ENCODE measurements at places on chromosomes 13 and 19.

DNA sequence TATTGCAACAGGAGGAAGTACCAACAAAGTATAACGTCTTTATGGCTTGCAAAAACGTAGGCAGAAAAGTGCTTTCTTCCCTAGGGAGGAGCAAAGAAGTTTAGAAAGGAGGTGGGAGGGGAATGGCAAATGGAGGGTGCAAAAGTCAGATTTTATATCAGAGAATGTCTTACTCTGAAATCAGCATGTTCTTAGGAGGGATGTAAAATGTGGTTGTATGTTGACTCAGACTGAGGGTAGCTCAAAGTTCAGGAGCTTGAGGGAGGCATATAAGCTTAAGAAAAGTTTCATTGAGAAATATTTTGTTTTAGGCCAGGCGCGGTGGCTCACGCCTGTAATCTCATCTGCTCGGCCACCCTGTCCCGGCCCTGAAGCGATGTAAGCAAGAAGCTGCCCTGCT, 1.7 kb downstream of the ZNF90 start:
- DNase-seq = no peak

DNA sequence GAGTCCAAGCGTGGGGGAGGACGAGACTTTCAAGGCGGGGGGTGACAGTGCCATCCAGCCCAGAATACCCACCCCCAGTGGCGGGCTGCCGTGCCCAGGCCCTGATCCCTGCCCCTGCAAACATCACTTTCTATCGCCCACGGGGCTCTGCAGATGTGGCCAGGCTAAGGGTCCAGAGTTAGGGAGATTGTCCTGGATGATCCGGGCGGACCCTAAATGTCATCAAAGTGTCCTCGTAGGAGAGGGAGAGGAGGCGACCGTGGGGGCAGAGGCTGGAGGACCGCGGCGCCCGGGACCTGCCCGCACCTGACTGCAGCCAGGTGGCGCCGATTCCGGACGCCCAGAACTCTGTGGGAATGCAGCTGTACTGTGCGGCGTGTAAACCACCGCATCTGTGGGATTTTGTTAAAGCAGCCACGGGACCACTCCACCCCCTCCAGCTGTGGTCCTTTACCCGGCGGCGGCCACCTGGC, 32.4 kb downstream of the GJA3 start:
- DNase-seq = no peak

DNA sequence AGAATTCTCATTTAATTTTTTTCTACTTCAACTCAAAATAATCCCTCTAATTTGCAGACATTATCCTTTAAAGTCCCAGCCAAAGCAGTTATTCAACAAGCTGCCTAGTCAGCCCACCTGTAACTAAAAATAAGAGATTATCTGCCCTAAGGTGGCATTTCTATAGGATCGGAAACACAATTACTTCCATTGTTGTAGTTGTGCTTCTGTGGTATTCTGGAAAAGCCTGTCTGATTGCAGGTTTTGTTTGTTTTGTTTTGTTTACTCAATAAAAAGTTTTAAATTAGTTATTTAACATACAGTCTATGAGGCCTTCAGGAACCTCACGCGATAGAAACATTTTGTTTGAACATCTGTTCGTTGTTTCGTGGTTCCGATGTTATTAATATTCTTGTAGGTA, 101.0 kb downstream of the ZIC5 start:
- no peak for DNase-seq

- no peak for DNase-seq
These were observed 498.2 kb downstream of the IRS2 start for GRCh38 chr13:109288151-109288709.

DNA sequence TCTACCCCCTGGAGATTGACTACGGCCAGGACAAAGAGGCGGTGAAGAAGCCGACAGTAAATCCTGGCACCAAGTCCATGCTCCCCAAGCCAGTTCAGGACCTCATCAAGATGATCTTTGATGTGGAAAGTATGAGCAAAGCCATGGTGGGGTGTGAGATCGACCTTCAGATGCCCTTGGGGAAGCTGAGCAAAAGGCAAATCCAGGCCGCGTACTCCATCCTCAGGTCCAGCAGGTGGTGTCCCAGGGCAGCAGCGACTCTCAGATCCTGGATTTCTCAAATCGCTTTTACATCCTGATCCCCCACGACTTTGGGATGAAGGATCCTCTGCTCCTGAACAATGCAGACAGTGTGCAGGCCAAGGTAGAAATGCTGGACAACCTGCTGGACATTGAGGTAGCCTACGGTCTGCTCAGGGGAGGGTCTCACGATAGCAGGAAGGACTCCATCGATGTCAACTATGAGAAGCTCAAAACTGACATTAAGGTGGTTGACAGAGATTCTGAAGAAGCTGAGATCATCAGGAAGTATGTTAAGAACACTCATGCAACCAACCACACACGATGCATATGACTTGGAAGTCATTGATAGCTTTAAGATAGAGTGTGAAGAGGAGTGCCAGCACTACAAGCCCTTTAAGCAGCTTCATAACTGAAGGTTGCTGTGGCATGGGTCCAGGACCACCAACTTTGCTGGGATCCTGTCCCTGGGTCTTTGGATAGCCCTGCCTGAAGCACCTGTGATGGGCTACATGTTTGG, 24.0 kb upstream of the ANKRD10 start:
- no peak for DNase-seq

DNA sequence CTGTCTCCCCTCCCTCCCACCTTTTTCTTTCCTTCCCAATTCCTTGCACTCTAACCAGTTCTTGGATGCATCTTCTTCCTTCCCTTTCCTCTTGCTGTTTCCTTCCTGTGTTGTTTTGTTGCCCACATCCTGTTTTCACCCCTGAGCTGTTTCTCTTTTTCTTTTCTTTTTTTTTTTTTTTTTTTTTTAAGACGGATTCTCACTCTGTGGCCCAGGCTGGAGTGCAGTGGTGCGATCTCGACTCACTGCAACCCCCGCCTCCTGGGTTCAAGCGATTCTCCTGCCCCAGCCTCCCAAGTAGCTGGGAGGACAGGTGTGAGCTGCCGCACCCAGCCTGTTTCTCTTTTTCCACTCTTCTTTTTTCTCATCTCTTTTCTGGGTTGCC, 6.9 kb downstream of the MYADM start:
- DNase-seq = peak; percentile 22

GRCh38 chr19:16315825-16316505, 8.7 kb upstream of the KLF2 start:
- no peak for DNase-seq

DNA sequence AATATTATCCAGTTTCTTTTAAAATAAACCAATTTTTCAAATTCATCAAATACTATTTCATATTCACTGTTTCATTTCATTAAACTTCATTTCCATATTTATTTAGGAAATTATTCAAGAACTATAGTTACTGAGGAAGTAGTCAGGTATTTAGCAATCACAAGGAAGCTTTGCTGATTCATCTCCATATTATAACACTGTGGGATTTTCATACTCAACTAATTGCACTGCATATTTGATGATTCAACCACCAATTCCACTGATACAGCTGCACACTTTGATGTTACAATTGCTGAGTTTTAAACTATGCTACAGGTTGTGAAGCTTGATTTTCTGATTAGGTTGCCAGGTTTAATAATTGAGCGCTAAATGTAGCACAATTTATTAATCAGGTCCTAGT, 556.8 kb upstream of the SLITRK1 start:
- no peak for DNase-seq

DNA sequence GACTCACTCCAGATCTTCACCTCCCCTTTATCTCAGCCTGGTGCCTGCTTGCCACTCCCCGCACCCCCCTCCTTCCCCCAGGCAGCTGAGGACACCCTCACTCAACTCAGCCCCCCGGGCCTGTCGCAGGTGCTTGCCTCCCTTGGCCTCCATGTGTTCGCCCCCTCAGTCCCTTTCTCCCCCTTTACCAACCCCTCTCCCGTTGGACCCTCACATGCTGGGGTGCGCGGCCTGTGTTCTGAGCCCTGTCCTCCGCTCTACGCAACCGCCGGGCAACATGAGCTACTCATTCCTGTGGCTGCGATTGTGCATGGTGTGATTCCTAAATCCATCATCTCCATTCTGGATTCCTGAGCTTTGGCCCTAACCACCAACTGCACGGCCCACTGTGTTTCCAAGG, 5.1 kb downstream of the CHERP start:
- no peak for DNase-seq

- DNase-seq = no peak
These were observed 11.7 kb downstream of the RANBP3 start for GRCh38 chr19:5966215-5966614.

GRCh38 chr13:97879646-97880310, 73.7 kb upstream of the IPO5 start:
- DNase-seq = no peak

DNA sequence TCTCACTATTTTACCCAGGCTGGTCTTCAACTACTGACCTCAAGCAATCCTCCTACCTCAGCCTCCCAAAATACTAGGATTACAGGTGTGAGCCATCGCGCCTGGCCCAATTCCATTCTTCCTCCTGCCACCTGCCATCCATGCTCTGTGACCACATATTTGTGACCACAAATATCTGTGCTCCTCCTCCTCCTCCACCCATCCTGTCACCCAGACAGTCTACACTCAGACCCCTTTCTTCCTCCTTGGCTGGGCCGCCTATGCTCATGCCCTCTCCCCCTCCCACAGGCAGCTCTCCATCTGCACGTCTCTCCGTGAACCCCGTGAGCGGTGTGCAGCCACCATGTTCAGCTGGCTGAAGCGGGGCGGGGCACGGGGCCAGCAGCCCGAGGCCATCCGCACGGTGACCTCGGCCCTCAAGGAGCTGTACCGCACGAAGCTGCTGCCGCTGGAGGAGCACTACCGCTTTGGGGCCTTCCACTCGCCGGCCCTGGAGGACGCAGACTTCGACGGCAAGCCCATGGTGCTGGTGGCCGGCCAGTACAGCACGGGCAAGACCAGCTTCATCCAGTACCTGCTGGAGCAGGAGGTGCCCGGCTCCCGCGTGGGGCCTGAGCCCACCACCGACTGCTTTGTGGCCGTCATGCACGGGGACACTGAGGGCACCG, 3.2 kb downstream of the EHD2 start:
- no peak for DNase-seq

- DNase-seq = no peak
These were observed 18.0 kb upstream of the POP4 start for GRCh38 chr19:29588095-29588494.

DNA sequence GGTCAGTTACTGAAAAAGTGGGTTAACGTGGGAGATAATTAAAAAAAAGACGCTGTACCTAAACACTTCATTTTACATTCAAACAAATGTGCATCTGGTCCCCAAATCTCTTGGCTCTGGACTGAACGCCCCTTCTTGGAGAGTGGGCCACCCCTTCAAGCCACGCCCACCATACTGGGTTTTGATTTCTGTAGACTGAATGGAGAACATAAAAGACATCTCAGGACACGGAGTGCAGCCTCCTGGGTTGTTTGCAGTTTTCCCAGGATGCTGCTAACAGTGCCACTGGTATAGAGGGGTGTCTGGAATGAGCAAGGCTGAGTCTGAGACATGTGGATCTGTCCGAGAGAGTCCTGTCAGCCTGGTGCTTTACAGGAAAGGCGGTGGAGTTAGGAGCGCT, 10.6 kb downstream of the TFDP1 start:
- DNase-seq = no peak

GRCh38 chr13:22081430-22081829, 410.6 kb downstream of the FGF9 start:
- no peak for DNase-seq

DNA sequence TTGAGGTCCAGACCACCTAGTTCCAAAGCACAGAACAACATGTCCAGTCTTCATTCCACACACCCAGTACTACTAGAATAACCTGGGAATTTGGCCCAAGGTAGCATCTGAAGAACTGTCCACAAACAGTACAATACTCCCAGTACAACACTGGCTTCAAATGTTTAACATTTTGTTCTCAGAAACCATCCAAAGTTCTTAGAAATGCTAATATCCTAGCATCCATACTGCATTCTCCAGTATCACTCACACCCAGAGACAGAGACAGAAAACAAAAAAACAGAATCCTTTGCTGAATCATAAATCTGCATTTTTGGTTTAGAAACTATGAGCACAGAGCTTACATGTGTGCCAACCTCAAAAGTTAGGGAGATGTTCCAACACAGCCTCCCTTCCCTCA, 490.8 kb downstream of the FOXO1 start:
- no peak for DNase-seq

- DNase-seq = no peak
These were observed 201.5 kb upstream of the CSNK1A1L start for GRCh38 chr13:37306778-37307544.

DNA sequence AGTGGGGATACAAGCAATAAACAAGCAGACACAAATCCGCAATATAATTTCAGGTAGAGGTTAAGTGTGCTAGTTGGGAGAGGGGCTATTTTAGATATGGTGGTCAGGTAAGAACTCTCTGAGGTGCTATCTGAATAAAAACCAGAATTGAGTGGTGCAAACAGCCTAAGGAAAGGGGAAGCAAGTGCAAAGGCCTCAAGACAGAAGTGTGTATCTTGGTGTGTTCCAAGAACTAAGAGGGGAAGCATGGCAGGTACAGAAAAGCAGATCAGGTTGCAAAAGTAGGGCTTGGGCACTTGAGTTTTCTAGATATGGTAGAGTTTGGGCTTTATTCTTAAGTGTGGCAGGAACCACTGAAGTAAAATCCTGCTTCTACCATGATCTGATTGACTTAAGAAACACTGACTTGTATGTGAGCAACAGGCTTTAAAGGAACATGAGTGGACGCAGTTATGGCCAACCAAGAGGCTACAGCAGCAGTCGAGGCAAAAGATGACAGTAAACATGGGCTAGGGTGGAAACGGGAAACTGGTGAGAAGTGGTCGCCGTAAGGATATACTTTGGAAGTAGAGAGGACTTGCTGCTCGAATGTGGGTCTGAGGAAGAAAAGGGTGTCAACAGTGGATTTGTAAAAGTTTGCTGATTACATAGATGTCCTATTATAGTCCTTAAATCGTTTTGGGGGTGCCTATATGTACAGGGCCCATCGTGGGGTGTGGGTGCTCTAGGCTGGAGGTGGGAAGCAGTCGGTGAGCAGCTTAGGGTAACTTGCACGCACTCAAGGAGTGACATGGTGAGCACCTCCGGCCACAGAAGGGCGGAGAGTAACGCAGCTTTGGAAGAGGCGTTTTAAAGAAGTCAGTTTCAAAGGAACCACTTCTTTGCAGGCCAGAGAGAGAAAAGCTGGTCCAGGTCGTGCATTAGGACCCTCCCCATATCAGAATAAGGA, 677 bp downstream of the TGDS start:
- peak; percentile 19 for DNase-seq

DNA sequence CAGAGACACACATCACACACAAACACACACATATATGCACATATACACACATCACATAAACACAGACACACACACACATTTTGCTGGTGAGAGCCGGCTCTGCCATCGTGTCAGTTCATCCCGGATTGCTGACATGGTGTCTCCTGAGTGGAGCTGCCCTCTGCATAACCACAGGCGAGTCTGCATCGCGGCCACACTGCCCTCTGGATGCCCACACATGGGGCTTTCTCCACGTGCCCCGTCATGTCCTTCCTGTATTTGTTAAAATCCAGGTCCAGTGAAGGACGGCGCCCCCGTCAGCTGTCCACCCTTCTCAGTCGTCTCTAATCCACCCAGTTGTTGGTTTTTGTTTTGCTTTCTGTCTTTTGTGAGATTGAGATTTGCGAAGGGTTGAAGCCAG, 52.6 kb upstream of the F7 start:
- no peak for DNase-seq

- DNase-seq = no peak
These were observed 470 bp downstream of the ZNF835 start for GRCh38 chr19:56670961-56671612.

GRCh38 chr19:35991731-35992450, 3.1 kb upstream of the SDHAF1 start:
- DNase-seq = no peak

Measured in activated T-helper 1 cell treated with anti-CD3 and anti-CD28 coated beads, Interleukin-12 subunit alpha, Interleukin-12 subunit beta, Interleukin-2, Interleukin-4 antibody, amounts not matched to agents 30 ng/mL and 10 ng/mL and 1 ng/mL, durations not matched to agents 14 hours and 24 hours and 36 hours (primary cell).